ENCODE measurements at places on chromosomes 1 and 21.

GRCh38 chr1:232748910-232749368, 56.3 kb upstream of the MAP10 start:
- no peak for DNase-seq

GRCh38 chr21:22096314-22096713, 1098.1 kb downstream of the NCAM2 start:
- DNase-seq: no peak

DNA sequence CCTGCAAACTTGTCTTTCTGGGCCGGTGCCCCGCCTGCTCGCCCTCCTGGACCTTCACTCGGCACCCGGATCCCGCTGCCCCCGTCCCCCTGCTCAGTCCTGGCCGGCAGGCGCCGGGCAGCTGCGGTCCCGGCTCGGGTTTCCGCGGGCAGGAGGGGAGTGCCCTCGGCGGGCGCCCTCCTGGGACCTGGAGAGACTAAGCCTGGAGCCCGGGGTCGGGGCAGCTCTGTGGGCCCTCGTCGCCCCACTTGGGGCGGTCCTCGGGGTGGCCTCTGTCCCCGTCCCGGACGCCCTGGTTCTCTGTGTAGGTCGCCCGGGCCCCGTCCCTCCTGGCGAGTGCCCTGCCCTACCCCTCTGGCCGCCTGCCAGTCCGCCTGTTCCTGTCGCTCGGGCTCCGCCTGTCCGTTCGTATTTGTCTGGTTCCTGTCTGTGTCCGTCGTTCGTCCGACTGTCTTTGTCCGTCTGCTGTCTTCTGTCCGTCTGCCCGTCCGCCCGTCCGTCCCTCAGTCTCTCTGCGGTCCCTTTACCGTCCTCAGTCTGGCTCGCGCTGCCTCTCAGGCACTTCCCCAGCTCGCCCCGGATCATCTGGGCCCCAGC, 490 bp downstream of the SERINC2 start:
- no peak for DNase-seq

DNA sequence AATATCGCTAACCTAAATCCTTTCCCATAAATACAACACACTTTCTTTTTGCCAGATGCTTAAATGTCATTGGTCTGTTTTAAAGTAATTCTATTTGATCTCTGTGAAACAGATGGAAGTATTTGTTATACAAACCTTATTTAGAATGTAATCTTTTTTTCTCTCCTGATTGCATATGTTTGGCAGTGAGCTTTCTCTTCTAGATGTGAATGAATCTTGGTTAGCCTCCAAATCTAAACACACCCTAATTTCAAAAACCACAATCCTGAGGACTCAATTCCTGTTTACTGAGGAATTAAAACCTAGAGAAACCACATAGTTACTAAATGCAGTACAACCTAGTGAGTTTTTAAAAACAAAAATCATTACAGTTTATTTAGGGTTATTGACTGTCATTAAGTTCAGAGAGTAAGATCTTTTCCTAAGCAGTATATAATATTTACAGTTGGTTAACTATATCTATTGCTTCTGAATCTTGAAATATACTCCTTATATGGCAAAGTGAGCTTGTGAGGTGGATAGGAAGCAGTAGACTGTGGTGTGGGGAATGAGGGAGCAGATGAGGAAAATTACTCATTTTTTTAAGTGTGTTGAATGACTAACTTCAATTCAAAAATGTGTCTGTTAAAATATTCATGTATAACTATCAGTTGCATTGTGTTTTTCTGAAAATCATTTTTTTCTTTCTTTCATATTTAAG, 218.7 kb downstream of the FMN2 start:
- DNase-seq: no peak

DNA sequence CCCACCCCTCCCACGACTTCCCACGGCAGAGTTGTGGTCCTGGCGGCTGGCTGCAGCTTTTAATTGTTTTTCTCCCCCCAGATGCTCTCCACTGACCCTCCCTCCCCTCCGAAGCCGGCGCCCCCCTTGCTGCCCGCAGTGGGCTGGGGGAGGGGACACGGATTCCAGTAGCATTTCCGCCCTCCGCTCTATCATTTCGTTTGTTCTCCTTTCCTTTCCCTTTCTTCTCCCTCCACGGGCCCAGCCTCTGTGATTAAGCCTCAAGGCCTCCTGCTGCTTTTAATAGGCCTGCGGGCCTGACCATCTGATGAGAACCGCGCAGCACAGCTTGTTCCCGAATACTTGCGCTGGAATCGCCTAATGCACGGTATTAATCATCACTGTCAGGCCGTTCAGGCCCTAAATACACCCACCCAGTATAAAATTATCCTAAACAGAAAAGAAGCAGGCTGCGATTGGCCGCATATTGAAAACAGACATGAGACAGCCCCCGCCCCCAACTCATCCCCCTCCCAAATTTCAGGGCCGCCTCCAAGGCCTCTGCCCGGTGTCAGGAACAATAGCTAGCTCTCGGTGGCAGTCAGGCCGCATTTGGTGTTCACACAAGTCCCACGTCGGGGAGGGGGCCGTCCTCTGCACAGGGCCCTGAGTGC, 102.0 kb upstream of the ARHGEF16 start:
- DNase-seq: no peak

- DNase-seq: no peak
These were observed 321.8 kb downstream of the ZP4 start for GRCh38 chr1:237568955-237569354.

- no peak for DNase-seq
These were observed 75.7 kb downstream of the PTPN14 start for GRCh38 chr1:214475746-214476145.

DNA sequence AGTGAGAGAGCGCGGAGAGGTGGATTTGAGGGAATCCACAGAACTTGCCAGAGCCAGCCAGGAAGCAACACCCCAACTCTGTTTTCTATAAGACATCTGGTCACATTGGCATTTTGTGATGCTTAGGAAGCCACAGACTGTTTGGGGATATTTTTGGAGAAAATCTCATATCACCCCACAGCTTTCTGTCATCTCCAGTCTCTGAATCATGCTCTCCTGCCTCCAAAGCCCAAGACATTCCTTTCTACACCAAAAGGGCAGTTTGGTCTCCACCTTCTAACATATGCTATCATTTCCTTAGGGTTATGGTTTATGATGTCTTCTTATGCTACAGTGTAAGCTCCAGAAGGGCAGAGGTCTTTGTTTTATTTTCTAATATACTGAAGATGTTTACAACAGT, 14.4 kb upstream of the BCL10 start:
- DNase-seq: no peak

DNA sequence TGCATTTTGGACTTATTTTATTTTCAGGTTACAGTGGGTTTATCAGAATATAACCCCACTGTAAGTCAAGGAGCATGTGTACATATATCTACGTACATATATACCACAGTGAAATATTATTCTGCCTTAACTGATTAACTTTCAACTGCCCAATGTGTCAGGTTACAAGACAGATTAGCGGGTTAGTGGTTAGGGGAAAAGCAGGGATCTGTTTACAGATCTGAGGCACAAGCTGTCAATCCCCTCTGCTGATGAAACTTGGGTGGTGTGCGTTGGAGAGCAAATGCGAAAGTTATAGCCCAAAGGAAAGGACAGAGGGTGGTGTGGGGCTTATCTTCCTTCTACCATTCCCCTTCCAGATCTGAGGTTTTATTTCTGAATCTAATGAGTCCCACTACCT, 238.2 kb upstream of the KCNK2 start:
- no peak for DNase-seq

- DNase-seq: peak; percentile 36
These were observed 40.1 kb downstream of the ARHGEF16 start for GRCh38 chr1:3494321-3495308.

GRCh38 chr1:115088871-115089419, 358 bp downstream of the TSPAN2 start:
- no peak for DNase-seq

DNA sequence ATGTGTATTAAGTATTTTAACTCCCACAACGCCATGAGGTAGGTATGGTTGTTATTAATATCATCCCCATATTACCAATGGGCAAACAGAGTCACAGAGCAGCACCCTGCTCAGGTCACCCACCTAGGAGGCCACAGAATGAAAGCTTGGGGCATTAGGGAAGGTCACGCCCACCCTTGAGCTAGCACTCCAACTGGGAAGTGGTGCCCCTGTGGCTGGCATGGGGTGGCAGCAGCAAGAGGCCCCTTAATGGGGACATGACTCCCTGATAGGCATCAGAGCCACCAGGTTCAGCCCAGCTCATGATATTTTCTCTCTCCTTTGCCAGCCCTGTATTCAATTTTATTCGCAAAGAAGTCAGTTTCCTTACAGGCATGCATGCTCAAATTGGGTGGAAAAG, 90.6 kb downstream of the DMRTB1 start:
- no peak for DNase-seq

DNA sequence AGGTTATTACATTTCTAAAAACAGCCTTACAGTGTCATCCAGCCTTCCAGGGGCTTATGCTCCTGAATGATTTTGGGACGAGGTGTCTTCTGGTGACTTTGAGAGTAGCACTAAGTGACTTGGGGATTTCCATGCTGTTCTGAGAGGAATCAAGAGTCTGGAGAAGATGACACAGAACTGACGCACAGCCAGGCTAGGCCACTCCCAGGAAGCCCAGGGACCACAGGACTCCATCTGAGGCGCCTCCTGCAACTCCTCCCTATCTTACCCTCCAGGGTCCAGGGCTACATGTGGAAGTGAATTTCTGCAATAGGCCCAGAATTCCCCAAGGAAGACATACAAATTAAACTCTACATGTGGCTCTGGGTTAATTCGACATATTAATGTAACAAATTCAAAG, 92.5 kb downstream of the SLC25A24 start:
- no peak for DNase-seq

- DNase-seq: no peak
These were observed 30.6 kb upstream of the LRRC3 start for GRCh38 chr21:44424608-44425306.

DNA sequence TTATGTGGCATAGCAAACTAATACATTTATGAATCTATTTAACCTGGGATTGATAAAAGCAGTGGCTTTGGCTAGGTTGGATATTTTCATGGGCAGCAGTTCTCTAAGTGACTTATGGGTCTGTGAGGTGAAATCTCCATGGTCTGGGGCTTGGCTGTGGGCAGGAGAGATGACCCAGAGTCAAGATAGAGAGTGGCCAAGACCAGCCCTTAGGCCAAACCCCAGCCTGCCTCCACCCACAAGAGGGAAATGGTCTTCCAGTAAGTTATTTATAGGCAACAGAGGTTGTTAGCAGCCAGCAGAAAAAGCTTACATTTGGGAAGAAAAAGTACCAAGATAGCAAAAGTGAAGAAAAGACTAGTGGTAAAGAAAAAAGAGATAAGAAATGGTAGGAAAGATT, 61.4 kb downstream of the SLC35F3 start:
- no peak for DNase-seq

DNA sequence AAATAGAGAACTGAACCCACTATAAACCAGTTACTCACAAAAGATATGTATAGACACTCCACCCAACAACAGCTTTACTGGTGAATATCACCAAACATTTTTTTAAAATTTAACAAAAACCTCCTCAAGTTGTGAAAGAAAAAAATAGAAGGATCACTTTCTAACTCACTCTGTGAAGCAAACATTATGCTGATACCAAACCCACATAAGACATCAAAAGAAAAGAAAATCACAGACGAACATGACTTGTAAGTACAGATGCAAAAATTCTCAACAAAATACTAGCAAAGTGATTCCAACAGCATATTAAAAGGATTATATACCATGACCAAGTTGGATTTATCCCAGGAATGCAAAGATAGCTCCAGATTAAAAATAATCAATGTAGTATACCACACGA, 5.3 kb upstream of the KRTAP10-12 start:
- no peak for DNase-seq

DNA sequence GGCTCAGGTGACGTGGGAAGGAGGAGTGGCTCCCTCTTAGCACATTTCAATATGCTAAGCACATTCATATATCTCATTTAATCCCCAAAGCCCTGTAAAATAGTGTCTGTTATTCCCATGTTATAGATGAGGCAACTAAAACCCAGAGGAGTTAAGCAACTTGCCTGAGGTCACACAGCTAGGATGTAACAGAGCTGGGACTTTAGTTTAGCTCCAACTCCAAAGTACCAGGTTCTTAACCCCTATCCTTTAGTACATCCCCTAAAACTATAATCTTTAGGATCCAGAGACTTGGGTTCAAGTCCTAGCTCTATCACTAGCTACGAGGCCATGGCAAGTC, 48.5 kb downstream of the LGR6 start:
- no peak for DNase-seq

DNA sequence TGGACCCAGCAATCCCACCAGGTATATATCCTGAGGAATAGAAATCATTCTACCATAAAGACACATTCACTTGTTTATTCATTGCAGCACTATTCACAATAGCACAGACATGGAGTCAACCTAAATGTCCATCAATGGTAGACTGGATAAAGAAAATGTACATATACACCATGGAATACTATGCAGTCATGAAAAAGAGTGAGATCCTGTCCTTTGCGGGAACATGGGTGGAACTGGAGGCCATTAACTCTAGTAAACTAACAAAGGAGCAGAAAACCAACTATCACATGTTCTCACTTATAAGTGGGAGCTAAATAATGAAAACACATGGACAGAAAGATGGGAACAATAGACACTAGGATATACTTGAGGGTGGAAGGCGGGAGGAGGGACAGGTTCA, 36.1 kb upstream of the PRKACB start:
- no peak for DNase-seq

DNA sequence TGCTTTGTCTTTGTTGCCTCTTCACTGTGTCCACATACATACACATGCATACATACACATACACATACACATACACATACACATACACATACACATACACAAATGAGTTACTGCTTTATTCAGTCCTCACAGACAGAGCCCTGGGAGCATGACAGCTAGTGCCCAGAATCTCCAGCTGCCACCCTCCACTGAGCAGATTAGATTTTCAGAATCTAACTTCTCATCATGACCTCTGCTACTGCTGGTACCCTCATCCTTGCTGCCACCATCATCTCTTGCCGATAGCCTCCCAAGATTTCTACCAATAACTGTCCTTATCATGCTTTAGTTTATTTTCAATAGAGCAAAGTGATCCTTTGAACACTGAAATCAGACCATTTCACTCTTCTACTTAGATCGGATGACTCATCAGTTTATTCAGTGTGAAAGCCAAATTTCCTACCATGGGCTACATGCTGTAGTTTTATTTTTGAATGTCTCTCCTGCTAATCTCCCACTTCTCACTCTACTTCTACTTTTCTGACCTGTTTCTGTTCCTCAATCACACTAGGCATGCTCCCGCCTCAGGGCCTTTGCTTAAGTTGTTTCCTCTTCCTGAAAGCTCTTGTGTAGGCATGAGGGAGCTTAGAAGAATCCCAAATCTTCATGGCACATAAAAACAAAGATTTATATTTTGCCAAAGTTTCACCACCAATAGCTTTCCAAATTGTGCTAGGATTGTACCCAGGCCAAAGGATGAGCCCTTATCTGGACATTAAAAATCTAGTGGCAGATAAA, 43.0 kb downstream of the ATP6V1G3 start:
- DNase-seq: no peak

DNA sequence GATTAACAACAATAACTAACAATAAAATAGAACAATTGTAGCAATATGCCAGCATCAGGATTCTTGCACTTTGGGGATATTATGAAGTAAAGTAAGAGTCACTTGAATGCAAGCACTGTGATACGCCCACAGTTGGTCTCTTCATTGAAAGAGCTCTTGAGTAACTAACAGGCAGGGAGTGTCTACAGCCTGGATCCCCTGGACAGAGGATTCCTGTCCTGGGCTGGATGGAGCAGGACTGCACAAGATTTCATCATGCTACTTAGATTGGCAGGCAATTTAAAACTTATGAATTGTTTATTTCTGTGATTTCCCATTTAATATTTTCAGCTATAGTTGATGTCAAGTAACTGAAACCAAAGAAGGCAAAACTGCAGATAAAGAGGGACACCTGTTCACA, 13.7 kb upstream of the KRTAP19-5 start:
- no peak for DNase-seq
